Stimulated activated CD8-positive, alpha-beta memory T cell treated with anti-CD3 and anti-CD28 coated beads, Interleukin-12 subunit alpha, Interleukin-12 subunit beta, amount 100 ng/mL, for 4 hours (primary cell): ENCODE measurements at places on chromosomes 1 and 21.

DNA sequence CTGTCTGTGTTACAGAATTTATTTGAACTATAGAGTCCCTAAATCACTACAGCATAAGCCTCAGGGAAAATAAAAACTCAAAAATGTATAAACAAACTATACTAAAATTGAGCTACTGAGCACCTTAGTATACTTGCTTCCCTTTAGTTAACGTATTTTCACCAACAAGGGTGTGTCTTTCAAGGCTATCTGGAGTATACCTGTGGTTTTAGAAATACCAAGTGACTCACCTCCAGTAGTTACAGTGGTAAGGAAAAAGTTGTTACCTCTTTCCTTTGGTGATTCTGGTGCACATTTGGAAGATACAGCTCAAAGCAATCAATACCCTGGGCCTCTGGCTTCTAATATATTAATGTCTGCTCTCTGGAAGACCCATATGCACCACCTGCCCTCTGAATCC lies 68.0 kb upstream of the C1orf105 start:
- no peak for DNase-seq

DNA sequence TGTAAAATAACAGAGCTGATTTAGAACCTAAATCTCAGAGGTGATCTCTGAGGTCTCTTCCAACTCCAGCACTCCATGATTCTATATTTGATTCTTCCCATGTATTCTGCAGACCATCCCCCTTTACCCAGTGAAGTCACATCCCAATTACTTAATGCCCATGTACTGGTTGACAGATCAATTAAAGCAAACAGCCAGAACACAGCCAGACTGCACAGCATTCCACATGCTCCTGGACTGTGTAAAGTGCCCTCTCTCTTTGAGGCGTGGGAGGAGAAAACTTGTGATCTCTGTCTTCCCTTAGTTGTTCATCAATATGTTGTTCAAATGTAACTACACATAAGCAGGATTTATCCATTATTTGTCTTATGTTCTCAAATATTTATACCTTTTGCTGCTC lies 18.1 kb downstream of the NOS1AP start:
- no peak for DNase-seq

- no peak for DNase-seq
Observed at GRCh38 chr1:59393211-59394180, 96.6 kb downstream of the FGGY start.

DNA sequence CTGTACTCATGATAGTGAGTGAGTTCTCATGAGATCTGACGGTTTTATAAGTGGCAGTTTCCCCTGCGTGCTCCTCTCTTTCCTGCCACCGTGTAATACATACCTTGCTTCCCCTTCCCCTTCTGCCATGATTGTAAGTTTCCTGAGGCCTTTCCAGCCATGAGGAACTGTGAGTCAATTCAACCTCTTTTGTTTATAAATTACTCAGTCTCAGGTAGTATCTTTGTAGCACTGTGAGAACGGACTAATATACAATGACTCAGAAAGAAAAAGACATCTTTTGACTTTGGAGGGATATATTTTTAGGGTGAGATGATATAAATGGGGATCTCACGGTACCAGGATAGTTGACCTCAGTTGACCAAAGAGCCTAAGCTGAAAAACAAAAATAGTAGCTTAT lies 74.7 kb upstream of the BACH1 start:
- no peak for DNase-seq

GRCh38 chr1:240967070-240967724 lies 355.2 kb upstream of the GREM2 start:
- no peak for DNase-seq

DNA sequence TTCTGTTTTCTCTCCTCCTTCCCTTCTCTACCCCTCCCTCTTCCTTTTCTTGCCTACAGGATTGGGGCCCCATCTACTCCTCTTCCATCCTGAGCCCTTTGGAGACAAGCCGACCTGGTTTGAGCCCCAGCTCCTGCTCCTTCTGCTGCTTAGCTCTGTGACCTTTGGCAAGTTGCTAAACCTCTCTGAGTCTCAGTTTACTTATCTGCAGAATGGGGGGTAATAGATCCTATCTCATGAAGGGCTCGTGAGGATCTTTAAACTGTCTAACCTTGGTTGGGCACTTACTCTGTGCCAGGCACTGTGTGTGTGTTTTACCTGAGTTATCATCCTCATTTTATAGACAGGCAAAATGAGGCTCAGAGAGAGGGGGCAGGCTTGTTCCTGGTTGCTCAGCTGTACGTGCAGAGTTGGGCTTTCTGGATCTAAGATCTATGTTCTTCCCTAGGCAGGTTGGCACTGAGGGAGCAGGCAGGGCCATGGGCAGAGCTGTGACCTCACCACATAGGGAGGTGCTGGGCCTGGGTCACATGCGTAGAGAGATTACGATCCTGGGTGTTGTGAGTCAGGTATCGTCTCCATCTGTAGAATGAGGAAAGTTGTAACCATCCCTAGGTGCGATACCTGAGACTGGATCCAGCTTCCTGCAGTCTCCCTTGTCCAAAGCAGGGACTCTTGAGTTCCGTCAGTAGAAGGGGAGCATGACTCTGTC lies 58.5 kb downstream of the FOXO6 start:
- DNase-seq, result no peak
